ENCODE measurements at places on chromosomes 11 and 22.

DNA sequence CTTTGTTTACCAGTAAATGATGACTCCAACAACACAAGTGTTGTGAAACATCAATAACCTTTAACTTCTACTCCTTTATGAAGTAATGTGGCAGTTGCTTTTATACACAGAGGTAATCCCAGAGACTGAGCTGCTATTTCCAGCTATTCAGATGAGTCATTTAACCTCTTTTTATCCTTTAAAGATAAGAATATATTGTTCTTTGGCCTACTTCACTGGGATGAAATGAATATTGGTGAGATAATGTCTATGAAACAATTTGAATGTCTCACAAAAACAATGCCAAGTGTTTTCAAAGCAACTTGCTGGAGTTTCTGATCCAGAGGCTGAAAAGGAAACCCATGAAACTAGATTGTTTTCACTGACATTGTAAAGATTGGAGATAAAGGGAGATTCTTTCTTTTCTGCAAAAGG, 564.4 kb upstream of the LUZP2 start:
- DNase-seq, result no peak

- DNase-seq, result no peak
Observed at GRCh38 chr11:10310301-10310841, 5.5 kb downstream of the ADM start.

GRCh38 chr11:34633990-34634693, 13.2 kb downstream of the EHF start:
- DNase-seq, result no peak

DNA sequence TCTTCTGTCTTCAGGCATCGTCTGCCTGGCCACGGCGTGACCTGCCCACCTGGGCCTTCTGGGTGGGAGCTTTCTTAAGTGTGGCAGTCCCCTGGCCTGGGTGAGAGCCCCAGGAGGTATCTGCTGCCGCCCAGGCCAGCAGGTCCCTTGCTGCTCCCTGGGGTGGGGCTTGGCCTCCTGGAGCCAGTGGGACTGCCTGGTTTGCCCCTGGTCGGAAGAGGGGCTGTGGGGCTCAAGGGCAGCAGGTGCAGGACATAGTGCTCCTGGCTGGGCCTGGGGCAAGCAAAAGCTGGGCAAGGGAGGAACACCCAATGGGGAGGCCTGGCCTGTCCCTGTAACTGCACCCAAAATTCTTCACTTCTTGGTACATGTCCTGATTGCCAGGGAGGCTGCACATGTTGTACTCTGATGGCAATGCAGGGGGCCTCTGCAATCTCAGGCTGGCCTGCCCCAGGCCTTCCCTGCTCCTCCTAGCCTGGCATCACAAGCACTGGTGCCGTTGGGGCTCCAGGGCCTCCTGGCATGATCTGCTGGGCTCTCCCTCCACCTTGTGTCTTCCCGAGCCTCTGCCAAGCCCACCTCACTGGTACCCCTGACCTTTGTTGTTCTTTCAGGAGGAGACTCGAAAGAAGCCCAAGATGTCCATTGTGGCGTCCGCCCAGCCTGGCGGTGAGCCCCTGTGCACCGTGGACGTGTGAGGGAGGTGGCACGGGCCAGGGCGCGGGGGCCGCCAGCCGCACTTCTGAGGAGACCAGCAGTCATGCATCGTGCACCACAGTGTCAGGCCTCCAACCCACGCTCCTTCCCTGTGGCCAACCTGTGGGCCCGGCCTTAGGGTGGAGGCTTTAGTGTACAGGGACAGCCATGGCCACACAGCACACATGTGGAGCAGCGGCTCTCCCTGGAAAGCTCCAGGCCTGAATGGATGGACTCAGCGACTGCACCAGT, 6.2 kb upstream of the RANBP1 start:
- no peak for DNase-seq

- no peak for DNase-seq
Observed at GRCh38 chr11:61739966-61740365, 12.5 kb upstream of the MYRF start.

GRCh38 chr11:106021967-106022794, at the start of gene MSANTD4:
TSS of gene MSANTD4 (minus strand) at chr11:106022240. CDS start at chr11:106010917, 11,323 bp downstream.
- DNase-seq, result peak; percentile 94

GRCh38 chr22:46378426-46379065, 43.0 kb downstream of the TRMU start:
- no peak for DNase-seq

GRCh38 chr11:45766469-45766868, 38.5 kb upstream of the SLC35C1 start:
- DNase-seq, result no peak

- DNase-seq, result no peak
Observed at GRCh38 chr11:70818351-70818750, 420.0 kb downstream of the CTTN start.

DNA sequence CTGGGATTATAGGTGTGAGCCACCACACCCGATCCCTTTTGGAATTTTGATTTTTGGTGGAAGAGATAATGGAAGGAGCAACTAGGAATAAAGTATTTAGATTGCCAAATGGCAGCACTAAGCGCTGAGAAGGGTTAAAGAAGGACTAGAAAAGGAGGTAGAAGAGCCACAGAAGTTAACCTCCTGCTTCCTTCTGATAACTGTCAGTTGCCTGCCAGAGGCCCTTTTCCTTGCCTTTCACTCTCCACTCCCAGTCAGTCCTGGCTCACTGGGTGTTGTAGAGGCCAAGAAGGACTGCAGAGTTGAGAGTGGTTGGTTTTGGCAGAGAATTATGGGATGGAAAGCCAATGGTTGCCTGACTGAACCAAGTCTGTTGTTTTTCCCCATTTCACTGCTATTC, 19.3 kb downstream of the ZC3H12C start:
- DNase-seq, result no peak

GRCh38 chr11:3866206-3866605, 10.7 kb downstream of the STIM1 start:
- no peak for DNase-seq

GRCh38 chr22:40904101-40904500, 42.2 kb upstream of the DNAJB7 start:
- DNase-seq, result no peak

GRCh38 chr11:43508511-43508918, 149.8 kb downstream of the TTC17 start:
- no peak for DNase-seq

DNA sequence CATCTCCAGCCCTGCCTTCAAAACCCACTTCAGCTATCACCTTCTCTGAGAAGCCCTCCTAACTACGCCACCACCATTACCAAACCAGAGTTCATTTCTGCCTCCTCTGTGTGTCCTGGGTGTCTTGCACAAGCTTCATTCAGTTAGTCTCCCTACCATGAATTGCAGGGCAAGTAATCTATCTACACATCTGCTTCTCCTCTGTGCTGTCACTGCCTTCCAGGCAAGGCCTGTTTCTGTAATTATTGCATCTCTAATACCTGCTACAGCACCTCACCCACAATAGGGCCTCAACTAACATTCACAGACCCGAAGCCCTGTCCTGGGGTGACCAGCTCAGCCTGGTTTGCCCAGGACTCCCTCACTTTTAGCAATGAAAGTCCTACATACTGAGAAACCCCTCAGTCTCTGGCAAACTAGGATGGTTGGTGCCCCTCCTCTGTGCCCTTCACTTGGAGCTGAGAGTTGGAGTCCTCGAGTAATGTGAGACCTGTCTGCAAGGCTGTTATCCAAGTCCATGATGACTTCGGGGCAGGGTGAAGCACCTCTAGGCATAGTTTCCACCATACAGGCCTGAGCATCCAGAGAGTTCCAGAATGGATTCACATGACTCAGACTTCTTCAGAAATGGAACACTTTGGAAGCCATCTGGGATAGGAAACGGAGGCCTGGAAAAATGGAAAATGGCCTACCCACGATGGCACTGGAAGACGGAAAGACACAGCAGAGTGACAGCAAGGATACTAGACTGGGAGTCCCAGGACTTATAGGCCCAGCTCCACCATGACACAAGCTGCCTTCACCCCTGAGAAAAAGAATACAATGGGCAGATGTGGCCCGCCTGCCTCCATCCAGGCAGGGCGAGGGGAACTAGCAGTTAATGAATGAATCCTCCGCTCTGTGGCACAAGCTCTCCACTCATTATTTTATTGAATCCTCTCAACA, 269.3 kb downstream of the BUD13 start:
- no peak for DNase-seq

GRCh38 chr11:131138731-131139130, 222.5 kb upstream of the SNX19 start:
- no peak for DNase-seq

- no peak for DNase-seq
Observed at GRCh38 chr11:65880027-65880426, 390 bp downstream of the CTSW start.

DNA sequence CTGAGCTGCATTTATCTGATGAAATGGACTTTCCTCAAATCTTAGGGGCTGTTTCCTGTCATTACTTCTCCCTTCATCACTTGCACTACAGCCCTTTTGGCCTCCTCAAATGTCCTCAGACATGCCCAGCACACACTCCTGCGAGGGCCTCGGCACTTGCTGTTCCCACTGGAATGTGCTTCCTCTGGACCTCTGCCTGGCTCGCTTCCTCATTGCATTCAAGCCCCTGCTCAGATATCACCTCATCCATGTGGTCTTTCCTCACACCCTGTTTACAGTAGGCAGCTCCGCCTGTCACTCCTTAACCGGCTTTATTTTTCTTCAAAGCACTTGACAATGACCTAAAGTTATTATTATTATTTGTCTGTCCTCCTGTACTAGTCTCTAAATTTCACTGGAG, 9.0 kb downstream of the NAT10 start:
- no peak for DNase-seq

- DNase-seq, result no peak
Observed at GRCh38 chr11:71112454-71112853, 139.9 kb downstream of the SHANK2 start.

- no peak for DNase-seq
Observed at GRCh38 chr22:46780453-46780852, 18.0 kb downstream of the TBC1D22A start.

DNA sequence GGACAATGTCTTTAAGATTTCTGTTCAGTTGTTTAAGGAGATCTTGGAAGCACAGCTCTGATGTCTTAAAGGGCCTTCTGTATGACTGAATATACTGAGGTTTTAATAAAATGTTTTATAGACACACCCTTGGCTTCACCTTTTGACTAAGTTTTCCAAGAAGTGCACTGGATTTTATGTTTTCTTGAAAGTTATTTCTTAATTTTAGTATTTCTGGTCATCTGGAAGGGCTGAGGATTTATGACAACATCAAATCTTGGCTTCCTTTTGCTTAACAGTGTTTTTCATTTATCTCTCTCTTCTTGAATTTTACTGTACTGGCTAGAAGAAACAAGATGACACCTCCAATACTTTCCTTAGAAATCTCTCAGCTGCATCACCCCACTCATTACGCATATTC, 2423.4 kb downstream of the LRRC4C start:
- no peak for DNase-seq

DNA sequence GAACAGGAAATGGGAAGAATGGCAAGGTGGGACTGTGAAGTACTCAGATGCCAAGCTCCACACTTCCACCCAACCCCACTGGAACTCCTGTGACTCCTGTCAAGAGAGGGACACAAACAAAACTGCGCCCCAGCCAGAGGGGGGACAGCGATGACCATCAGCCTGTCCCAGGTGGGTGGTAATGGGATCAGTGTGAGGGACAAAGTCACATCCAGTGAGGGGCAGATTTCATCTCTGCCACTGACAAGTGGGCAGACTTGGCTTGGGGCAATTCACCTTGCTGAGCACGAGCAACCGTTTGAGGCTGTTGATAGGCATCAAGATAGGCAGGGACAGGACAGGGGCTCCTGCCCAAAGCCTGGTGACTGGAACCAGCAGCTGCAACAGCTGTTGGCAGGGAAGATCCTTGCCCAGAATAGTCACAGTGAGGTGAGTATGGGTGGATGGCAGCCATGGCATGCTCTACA, 105.4 kb upstream of the PITPNB start:
- no peak for DNase-seq

DNA sequence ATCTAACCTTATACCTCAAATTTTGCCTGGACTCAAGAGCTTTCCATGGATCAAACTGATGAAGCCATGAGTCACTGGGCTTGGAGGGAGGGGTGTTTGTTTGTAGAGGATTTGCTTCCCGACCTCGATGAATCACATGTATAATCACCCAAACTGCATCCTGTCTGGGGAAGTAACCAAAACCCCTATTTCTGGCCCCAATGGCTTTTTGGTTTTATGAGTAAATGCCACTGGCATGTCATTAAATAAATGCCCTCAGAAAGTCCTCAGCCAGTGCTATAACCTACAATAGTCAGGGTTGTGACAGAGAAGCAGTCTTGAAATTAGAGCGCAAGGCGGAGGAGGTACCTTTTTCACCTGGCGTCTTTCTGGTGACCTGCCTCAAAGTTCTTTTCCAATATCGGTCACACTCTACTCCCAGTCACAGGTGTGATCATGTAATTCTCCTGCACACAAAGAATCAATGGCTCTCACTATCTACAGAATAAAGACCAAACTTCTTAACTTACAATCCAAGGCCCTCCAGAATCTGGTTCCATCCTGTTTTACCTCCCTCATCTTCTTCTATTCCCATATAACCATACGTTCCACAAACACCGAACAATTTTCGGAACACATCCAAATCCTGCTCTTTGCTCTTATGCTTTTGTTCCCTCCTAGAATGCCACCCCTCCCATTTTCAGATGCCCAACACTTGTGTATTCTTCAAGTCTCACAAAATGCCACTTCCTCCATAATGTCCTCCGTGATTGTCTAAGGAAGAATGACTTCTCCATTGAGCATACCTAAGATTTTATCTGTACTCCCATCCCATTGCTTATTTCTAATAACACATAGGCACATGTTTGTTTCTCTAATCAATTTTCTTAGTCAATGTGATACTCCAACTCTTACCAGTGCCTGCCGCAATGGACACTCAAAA, 81.3 kb upstream of the BLID start:
- no peak for DNase-seq

DNA sequence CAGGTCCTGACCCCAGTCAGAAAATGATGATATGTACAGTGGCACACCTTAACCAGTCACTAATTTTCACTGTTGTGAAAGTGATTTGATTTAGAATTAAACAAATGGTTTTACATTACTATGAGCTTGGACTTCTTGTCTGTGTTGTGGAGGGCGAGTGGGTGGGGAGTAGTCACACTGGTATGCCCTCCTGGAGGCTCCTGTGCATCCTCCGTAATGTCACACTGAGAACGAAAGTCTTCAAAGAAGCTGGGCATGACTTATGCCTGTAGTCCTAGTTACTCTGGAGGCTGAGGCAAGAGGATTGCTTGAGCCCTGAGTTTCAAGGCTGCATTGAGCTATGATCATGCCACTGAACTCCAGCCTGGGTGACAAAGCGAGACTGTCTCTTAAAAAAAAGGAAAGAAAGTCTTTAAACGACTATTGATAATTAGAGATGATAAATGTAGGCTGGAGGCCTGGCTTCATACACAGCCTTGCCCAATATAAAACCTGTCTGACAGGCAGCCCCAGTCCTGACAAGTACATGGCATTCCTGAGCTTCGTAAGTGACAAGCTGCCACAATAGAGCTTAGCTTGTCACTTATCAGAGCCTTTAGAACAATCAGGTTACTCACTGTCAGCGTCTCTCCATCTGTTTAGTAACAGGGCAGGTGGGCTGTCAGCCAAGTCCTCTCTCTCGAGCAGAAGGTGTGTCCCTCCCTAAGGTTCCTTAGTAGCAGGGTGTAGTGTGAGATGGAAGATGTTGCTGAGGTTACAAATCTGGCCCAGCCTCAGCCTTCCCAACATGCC, 5.0 kb upstream of the LIMK2 start:
- DNase-seq, result no peak
